Umbilical cord (tissue), 2 donors: ENCODE measurements at places on chromosomes 5 and 9. TPM values are rescaled to one million over a fixed set of nuclear protein-coding genes. Genes with fewer than 3 reads are reported as not detected.
A peak's percentile ranks its signal among the peaks of the same experiment; 100 is the strongest.

GRCh38 chr5:73030995-73031394 is 75.2 kb downstream of the FCHO2 start:
- peak; percentile 56 for DNase-seq

ANKRD34B gene
- total RNA-seq: 4.1 TPM

- no peak for DNase-seq
Measured at GRCh38 chr5:147635882-147636728, 126.2 kb upstream of the DPYSL3 start.

DNA sequence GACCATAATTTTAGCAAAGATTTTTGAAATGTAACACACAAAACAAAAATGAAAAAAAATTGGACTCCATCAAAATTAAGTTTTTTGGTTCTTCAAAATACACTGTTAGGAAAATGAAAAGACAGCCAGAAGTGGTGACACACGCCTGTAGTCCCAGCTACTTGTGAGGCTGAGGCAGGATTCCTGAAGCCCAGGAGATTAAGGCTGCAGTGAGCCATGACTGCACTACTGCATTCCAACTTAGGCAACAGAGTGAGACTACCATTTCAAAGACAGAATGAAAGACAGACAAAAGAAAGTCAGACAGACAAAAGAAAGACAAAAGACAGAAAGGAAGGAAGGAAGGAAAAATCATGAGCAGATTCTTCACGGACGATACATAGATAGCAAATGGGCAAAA is 7.5 kb downstream of the DIAPH1 start:
- DNase-seq: no peak

GRCh38 chr5:40414922-40415321 is 264.8 kb upstream of the PTGER4 start:
- no peak for DNase-seq

DNA sequence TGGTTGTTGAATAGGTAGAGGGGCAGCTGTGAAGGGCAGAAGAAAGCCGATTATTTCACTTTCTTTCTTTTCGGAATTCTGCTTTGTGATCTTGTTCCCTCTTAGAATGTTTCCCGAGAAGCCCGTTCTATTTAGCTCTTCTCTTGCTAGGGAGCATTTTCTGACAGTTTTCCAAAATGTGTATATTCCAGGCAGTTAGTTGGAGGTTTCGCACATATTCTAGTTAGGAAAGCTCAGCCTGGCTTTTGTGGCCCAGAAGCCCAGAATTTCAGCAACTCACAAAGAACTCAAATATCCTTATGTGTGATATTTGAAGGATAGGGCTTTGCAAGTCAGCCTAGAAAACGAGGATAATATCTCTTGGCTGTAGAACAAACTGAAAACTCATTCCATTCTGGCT is 461.0 kb upstream of the C9orf72 start:
- DNase-seq: peak; percentile 18

- no peak for DNase-seq
Measured at GRCh38 chr9:99076483-99077171, 28.3 kb upstream of the TGFBR1 start.

GRCh38 chr5:104241046-104241445 is 678.5 kb upstream of the NUDT12 start:
- peak; percentile 23 for DNase-seq

GRCh38 chr5:18244309-18244708 is 610.0 kb downstream of the TAF11L14 start:
- DNase-seq: no peak

DNA sequence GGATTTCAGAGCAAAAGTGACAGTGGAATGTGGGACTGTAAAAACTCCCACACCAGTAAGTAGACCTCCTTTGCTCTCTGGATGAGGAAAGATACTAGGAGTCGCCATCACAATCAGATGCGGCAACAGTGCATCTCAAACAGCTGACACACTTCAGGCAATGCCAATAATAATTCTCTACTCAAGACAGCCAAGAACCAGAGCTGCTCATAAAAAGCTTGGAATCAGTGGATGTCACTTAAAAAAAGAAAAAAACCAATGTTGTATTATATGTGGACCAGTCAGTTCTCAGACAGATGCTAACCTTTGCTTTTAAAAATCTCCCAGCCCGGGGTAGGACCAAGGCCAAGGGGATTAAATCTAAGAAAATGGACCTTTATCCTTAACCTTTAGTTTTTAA is 185.0 kb downstream of the GNA14 start:
- DNase-seq: peak; percentile 57

CER1 gene
- total RNA-seq: 3.9 TPM

DNA sequence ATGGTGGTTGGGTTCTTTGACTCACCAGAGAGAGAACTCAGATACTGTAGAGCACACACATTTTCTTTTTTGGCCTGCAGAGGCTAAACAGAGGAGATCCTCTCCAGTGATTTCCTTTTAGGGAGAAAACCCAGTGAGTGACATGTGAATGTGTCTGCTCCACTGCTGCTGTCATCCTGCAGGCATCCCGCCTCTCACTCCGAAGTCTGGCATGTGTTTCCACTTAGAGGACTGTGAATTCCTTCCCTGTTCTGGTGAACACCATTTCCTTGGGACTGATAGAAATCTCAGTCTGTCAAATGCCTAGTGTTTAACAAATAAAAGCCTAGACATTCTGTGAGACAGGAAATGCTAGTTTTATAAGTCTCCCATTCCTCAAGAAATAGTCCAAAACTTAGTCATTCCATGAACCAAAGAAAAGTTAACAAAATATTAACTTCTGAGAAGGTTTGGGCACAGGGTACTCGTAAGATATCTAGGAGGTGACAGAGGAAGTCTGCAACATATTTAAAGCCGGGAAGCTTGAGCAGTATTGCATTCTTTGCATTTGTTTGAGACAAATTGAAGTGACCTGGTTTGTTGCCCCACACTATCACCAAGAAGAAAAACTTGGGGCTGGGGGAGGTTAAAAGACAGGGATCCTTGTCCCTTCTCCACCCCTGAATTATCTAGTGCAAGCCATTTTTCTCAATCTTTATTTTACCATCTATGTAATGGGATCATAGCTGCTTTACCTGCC is 74.9 kb upstream of the NIPAL4 start:
- DNase-seq: peak; percentile 98

- DNase-seq: no peak
Measured at GRCh38 chr5:59473611-59474010, 419.9 kb downstream of the PDE4D start.

DNA sequence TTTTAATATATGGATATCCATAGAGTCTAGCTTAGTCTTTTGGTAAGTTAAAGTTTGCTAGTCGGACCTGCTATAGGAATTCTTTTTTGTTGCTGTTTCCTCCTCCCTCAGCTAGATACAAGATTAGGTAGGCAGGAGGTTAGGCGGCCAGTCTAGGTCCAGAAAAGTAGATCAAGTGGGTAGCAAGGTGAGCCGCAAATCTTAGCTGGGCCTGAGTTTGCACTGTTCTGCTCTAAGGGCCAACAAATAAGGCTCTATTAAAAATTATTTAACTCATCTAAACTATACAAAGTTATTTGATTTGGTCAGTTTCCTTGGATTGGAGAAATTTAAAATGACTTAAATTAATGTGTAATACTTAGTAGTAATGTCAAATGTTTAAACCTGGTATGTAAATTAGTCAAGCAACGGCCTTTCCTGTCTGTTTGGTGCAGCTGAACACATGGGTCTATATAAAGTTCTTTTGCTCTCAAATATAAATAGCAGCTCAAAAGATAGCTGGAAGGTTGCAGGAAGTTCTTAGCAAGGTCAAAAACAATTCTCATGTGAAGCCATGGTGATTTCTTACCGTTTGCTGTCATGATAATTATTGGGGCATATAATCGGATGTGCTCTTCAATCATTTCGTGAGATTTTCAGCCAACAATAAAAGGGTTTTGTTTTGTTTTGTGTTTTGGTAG is 72.0 kb downstream of the PRKACG start:
- DNase-seq: no peak

DNA sequence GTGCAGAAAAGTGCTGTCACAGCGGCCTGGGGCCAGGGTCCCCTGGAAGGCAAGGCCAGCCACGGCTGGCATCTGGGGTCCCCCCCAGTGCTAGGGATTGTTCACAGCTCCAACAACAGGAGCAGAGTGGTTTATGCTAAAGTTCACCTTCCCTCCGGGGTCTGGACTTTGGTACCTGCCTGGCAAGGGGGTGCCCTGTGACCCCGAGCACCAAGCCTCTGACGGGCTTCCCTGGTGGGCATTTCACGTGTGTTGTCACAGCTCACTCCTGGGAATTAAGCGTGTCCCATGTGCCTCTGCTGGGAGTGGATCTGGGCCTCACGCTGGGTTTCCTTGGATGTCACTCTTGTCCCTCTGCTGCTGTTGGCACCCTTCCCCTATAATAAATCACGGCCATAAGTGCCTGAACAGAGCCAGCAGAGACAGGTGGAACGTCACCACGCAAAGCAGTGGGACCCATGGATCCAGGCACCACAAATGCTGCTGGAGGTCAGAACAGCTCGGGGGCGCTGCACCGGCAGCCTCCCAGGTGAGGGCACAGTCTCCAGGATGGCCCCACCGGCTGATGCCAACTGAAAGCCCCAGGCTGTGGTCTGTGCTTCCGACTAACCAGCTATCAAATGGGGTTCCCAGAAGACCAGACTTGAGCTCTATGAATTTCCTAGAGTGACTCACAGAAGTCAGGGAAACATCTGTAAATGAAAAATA is 17.8 kb upstream of the ZDHHC11 start:
- no peak for DNase-seq

DNA sequence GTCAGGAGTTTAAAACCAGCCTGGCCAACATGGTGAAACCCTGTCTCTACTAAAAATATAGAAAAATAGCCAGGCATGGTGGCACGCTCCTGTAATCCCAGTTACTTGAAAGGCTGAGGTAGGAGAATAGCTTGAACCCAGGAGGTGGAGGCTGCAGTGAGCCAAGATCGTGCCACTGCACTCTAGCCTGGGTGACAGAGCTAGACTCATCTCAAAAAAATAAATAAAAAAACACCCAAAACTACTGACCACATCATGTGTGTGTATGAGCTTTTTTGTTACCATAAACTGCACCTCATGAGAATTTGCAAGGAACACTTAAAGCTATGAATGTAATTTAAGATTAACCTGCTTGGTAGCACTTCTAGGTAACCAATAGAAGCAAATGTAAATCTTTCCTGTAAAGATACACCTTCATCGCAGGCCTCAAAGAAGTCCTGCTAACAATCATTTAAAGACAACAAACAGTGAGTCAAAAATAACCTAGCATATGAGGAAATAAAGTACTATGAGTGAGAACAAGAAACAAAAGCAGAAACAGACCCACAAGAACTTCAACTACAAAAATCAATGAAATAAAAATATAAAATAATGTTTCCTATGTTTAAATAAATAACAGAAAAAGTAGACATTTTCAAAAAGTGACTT is 13.0 kb downstream of the SLC38A9 start:
- DNase-seq: no peak

FBXO4 gene
- total RNA-seq: 39.0 TPM

DNA sequence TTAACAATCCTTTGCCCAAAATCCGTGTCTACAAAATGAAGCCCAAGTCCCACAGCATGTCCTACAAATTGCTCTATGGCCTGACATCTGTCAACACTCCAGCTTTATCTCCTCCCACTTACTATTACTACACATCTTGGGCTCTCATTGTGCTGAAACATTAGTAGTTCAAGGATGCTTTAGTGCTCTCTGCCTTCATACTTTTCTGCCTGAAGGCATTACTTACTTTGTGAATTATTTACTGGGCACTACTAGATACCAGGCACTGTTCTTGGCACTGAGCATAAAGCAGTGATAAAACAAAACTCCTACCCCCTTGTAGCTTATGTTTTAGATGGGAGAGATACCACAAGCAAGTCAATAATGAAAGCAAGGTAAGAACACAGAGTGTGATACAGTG is 113.4 kb downstream of the TTLL11 start:
- no peak for DNase-seq

DNA sequence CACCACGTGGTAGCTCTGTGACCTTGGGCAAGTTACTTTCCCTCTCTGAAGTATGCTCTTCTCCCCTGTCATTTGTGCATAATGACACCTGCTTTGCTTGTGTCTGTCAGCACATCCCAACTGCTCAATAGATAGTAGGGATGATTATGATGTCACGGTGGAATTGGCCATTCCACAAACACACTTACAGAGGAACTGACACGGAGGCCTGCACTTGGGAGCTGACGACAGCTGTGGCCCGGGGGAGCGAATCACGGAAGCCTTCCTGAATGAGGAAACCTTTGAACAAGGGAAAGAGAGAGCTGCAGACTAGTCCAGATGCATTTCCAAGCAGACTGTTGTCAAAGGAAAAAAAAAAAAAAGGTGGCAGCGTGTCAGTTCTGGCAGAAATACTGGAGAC is 21.0 kb downstream of the TLX3 start:
- DNase-seq: no peak

DNA sequence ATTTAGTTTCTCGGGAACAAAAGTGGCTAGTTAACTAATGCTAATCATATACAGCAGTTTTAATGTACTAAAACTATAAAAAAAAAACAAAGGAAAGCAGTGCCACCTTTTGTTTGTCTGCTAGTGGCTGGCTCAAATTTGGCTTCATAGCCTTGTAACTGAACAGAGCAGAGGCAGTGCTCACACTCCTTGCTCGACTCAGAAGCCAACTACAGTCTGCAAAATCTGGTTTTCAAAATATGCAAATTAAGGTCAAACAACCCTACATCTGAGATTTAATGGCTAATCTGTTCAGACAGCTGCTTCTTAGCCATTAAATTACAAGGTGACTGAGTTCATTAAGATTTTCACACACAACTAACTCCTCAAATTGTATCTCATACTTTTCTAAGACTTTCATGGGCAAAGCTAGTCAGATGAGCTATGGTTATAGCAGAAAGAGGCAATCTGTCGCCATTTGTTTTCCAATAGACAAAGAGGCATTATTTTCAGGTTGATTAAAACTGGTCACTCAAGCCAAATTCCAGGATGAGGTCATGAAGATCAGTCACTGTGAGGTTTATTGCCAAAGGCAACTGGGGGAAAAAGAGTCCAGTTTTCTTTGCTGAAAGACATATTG is 56.8 kb upstream of the EPB41L4A start:
- no peak for DNase-seq

GRCh38 chr5:179870952-179871351 is 12.3 kb upstream of the MRNIP start:
- DNase-seq: no peak

DNA sequence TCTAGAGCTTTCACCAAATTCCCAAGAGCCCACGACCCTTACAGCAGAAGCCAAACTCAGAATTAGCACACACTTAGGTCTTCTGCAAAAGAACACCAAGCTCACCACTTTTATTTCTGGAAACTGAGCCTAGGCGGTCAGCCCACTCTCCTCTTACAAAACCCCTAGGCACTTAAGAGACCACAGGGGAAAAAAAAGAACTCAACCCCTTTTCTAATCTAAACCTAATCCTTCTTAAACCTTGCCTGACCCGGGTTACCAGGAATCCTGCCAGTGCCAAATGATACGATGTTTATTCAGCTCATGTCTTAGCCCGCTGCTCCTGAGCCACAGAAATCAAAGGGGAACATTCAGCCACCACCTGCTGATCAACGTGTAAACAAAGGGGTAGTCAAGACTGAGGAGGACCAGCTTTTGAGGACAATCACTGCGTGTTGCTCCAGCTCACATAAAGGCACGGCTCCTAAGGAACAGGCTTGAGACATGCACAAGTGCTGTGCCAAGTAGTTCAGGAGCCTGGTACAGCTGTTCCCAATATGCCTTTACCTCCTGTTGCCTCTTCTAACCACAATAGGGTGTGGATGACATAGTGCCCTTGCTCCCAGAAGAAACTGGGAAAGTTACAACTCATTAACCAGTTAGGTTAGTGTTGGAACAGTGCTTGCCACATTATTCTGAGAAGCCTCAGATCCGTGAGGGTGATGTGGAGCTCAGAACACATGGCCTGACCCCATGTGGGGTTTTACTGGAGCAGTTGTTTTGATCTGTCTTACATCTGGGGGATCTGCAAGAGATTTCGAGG is 49.3 kb downstream of the ZFAND5 start:
- DNase-seq: peak; percentile 96

TRIM36 gene
- 6.3 TPM for total RNA-seq
